ENCODE measurements at places on chromosomes 2 and 18.

DNA sequence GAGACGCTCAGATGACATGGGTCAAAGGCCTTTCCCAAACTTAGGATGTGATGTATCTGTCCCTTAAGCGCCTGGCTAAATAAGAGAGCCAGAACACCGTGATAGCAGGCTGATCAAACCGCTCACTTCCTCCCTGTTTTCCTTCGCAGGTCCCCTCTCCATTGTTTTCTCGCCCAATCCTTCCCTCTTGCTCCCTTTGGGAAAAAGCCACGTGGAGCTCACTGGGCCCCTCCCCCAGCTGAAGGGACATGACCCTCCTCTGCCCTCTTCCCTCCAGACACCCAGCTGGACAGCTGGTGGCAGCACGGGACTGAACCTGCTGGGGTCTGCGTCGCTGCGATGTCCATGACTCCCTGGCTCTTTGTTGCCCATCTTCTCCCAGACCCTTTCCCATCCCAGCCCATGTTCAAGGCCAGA lies 201.7 kb downstream of the TNS1 start:
- DNase-seq: no peak

DNA sequence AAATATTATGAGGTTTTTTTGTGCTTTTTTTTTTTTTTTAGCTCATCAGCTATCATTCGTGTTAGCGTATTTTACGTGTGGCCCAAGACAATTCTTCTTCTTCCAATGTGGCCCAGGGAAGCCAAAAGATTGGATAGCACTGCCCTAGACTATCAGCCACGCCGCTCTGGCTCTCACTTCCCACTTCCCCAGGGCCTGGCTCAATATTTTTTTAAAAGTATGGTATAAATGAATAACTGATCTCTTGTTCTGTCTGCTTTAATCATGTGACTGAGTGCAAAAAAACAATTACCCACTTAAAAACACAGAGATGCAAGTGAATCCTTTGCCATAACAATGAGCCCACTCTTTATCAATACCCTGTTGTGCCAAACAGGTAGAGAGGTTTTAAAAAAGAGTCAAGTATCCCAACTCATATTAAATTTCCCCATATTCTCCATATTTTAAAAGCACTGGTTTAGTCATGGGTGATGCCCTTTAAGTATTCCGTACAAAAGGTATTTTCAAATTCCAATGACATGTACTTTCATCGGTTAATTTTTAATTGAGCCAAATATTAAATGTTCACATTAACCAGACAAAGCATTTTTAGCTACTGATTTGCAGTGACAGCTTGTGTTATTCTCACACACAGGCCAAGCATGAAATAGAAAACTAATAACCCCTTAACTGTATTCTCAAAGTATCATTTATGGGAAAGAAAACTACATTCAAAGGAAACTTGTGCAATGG lies 12.6 kb downstream of the BCL2 start:
- no peak for DNase-seq

GRCh38 chr2:69570474-69570873 lies 73.1 kb downstream of the AAK1 start:
- DNase-seq: no peak

DNA sequence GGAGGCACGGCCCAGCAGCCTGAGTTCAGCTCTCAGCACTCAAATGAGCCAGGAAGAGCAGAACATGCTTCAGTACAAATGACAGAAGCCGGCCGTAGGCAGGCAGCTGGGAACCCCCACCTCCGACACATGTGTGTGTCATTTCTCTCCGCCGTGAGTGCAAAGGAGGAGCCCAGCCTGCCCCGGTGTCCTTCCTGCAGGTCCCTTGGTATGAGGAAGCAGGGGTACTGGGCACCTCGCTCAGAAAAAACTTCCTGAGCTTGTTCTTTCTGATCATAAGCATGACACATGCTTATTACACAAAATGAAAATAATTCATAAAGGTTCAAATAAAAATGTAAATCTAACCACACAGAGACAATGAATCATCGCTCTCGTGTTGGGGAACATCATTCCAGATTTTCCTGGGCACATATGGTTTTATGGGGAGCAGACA lies 35.3 kb downstream of the KCNF1 start:
- DNase-seq: peak; percentile 28

DNA sequence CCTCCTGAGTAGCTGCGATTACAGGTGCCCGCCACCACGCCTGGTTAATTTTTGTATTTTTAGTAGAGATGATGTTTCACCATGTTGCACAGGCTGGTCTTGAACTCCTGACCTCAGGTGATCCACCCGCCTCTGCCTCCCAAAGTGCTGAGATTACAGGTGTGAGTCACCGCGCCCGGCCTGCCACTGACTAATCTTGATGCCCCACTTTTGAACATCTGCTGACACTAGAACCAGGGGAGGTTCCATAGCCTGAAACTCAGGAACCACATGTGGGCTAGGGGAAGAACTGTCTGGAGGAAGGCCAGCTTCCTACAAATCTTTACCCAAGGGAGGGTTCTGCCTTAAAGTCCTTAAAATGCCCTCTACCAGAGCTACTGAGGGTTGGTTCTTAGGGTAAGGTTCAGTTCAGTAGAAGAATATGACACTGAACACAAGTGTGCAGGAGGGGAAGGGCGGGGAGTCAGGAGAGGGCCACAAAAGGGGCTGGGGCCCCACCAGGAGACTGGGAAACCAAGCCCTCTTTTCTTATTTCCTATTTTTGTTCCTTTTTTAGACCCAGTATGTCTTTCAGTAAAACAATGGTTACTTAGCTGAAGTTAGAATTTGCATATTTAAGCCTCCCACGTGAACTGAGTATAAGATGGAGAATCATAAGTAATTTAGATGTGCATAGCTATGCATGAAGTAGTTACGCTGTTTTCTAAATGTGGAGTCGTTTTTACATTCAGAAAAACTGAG lies 6.3 kb upstream of the RAB31 start:
- no peak for DNase-seq

- DNase-seq: peak; percentile 18
These were observed 448 bp downstream of the YPEL5 start for GRCh38 chr2:30147196-30147714.

DNA sequence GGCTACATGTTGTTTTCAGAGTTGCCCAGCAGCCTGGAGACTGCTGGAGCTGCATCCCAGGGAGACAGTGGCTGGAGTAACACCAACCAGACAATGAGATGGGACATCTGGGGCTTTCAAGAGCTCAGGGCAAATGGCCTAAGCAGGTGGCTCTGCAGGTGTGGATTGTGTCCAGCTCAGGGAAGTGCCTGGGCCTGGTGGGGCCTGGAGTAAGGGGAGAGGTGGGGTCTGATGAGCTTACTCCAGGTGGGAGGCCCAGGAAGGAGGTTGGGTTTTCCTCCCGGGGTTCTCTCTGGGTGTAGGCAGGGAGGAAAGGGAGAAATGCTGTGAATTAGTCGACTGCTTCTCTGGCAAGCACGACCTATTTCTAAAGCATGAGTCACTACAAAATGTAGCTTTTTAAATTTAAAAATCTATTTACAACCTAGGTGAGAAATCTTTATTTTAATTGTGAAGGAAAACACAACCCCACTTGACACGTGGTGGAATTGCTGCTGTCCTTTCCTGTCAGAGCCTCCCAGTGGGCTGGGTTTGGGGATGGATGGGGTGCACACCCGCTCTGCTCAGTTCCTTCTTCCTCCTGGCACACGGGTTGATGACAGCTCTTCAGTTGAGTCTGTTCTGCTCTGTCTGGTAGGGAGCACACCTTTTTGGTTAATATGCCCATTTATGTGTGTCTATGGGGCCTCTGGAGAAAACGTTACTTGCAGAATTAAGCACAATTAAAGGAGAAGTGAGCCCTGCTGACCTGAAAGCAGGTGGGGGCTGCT lies 81.6 kb downstream of the SH3RF3 start:
- DNase-seq: peak; percentile 29

GRCh38 chr2:123913143-123913735 lies 111.8 kb upstream of the CNTNAP5 start:
- DNase-seq: no peak

DNA sequence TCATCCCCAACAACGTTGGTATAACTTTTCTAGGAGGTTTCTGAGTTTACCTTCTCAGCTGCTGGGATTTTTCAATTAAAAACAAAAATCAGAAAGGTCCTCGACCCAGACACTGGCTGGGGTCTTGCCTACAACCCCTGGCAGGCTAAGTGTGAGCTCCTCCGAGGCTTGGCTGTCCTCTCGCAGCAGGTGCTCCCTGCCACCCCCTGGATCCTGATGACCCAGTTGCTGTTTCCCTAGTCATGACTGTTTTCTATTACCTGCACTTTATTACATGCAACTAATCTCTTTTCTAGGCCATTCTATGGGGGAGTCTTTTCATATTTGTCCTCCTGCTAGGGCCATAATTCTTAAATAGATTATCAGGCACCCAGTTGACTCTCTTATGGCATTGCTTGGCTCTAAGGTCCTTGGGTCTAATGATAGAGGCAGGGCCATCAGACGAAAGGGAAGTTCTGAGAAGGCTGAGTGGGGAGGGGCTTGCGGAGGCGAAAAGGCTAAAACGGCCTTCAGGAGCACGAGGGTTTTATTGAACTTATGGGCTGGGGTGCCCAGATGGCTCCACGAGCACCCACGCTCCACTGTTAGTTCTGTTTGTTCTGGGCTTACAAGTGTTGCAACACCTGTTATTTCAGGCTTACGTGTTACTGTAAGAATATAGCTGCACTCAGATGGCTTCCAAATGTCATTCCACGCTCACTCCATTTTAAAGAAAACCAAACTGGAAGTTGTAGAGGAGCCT lies 166.0 kb downstream of the NCK2 start:
- DNase-seq: no peak

- peak; percentile 56 for DNase-seq
These were observed 300.9 kb downstream of the PHLPP1 start for GRCh38 chr18:63016270-63016669.

DNA sequence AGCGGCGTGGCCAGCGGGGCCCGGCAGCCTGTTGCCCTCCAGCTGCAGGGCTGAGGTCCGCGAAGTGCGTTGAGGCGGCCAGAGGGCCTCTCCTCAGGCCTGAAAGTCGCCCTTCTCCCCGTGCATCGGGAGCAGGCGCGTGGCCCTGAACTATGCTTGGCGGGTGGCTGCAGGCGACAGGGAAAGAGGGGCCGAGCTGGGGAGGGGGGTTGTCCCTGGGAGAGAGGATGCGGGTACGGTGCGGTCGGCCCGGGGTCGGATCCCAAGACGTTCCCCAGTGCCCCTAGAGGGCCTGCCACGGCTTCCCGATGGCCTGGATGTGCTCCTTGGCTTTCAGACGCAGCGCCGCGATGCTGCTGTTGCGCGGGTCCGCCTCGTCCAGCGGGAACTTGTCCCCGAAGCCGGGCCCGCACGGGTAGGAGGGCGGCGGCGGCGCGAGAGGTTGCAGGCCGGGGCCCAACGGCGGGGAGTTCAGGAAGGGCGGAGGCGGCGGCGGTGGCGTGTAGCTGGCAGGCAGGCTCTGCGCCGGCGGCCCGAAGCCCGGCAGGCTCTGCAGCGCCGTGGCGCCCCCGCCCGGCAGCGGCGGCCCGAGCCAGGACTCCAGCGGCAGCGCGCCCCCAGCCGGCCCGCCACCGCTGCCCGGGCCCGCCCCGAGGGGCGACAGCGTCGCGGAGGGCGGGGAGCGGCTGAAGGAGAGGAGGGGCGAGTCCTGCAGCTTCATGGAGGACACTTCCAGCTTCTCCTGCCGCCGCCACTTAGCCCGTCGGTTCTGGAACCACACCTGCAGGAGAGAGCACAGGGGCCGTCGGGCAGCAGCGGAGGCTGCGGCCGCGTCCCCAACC lies 4.3 kb downstream of the RAX start:
- DNase-seq: no peak

- no peak for DNase-seq
These were observed 312.1 kb upstream of the MYT1L start for GRCh38 chr2:2642906-2643890.

DNA sequence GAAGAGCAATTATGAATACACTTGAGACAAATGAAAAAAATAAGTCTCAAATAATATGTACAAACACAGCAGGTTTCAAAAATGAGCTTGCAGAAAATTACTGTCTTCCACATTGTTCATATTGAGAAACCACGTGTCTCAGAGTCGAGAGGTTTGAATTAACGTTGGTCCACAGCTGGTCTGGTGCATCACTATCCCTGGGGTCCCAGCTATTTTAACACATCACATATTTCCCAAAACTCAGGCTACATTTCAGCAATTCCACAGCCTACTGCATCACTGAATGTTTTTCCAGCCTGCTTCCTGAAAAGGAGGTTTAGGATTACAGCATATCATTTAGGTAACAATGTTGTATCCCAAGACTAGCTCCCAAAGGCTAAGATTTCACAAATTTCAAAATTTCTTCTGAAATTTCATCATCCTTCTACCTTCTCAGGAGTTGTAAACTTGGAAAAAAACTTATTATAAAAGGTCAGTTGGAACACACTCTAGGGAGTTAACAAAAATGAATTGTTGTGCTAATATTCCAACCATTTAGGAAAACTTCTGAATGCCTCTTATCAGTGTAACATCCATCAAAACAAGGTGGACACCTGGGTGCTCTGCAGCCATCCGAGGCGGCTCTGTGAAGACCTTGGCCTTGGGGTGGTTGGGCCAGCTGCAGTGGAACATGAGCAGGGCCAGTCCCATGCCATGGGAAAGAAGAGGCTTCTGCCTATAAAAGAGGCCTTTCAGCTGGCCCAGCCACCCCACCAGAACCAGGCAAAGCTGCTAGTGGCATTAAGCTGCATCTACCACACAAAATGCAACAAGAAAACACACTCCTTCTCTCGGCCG lies 198.1 kb upstream of the RBBP8 start:
- no peak for DNase-seq

- no peak for DNase-seq
These were observed at the start of gene MGAT4A for GRCh38 chr2:98731041-98731893. TSS of gene MGAT4A (minus strand) at chr2:98731132. CDS start at chr2:98726332, 4,800 bp downstream.

DNA sequence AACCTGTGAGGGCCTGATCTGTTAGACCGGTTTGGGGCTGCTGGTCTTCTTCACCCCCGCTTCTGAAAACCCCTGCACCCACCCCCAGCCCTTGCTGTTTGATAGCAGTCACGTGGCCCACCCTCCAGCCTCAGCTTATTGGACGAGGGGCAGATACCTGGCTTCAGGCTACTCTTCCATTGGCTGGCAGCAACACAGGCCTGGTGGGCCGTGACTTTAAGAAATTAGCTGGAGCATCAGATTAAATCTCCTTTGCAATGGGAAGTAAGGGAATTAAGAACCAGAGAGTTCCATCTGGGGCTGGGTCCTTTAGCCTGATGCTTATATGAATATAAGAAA lies 107.3 kb downstream of the KLHL29 start:
- DNase-seq: no peak

DNA sequence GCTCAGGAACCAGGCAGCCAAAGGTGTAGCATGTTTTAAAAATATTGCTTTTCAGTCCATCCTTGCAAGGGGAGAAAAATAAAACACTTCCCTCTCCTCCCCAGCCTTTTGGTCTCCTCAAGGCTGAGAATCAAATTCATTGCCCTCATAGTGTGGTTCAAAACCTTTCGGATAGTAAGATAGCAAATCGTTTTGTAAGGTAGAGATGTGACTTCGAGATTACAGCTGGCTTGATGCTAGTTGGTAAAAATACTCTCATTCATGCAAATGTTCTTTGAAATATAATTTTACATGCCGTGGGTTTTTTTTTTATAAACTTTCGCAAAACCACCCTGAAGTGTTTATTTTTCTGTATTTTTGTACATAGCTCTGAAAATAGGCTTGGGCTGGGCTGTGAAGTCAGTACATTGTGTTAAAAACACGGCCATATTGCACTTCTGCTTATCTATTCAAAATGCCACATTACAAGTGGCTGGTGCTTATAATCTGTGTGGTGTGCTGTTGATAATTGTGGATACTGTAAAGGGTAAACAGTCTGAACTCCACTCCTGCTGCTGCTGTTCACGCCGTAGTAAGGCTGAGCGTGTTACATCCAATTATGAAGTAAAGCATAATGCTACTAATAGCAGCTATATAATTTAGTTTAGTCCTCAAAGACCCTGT lies 172.0 kb upstream of the SIX3 start:
- DNase-seq: no peak

Data from astrocyte of the spinal cord (primary cell).